CD4-positive, CD25-positive, alpha-beta regulatory T cell (primary cell): ENCODE measurements at places on chromosomes 1 and 21.

DNA sequence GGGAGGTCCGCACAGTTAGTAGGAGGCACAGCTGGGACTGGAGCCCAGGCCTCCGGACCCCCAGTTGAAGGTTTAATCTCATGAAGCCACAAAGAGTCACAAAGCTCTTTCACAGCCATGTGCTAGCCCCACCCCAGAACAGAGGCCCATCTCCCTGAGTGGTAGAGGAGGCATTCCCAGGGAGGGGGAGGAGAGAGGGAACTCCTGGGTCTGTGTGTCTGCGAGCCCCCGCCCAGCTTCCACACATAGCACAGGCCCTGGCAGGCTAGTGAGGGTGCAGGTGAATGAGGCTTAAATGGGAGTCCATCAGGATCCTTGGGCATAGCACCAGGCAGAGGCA lies 197.8 kb downstream of the MATN1 start:
- DNase-seq: no peak

GRCh38 chr1:23389837-23390321 lies 20.2 kb upstream of the ZNF436 start:
- no peak for DNase-seq

DNA sequence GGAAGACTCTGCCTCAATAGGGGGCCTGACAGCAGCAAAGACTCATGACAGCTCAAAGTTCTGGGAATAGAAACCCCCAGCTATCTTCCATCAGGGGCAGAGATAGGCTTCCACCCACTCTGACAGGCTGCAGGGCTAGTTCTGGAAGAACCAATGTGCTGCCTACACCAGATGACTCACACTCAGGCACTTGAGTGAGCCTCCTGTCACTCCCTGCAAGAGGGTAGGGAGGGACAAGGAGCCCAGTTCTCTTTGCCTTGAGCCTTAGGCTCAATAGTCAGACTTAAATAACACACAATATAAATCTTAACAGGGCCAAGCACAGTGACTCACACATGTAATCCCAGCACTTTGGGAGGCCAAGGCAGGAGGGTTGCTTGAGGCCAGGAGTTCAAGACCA lies 386.4 kb downstream of the HHAT start:
- no peak for DNase-seq

- DNase-seq: no peak
Observed at GRCh38 chr1:169472738-169473137, 13.0 kb downstream of the SLC19A2 start.

DNA sequence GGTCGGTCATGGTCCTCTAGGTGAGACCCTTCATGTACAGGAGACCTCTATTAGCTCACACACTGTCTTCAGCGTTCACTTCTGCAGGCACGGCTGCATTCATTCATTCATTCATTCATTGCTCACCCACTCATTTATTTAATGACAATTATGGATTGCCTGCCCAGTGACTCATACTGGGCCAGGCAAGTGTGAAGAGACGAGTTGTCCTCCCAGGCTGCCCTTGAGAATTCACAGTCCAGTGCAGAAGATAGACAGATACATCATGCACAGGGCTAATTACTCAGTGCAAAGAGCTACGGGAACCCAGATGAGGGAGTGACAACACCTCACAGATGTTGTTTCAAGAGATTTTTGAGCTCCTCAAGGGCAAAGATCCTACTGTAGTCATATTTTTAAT lies 248.4 kb downstream of the TNR start:
- DNase-seq: no peak

DNA sequence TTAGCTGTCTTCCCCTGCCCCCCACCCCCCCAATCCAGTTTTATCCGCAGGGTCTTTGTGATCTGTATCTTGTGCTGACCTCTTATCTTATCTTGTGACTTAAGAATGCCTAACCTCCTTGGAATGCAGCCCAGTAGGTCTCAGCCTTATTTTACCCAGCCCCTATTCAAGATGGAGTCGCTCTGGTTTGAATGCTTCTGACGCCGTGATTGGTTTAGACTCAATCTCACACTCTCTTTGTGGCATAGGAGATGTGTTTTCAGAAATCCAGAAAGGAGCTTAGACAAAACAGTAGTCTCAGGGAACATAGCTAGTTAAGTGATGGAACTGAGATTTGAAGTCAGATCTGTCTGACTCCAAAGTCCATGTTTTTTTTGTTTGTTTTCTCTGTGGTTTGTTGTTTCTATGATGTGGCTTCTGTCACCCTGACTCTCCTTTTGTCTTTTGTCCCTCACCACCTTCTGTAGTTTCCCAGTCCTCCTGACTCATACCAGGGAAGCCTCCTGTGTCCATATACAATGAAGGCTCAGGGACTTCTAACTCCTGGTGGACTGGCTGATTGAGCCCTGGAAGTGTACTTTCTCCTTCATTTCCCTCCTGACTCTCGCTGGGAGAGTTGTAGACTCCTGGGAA lies 18.1 kb upstream of the USP24 start:
- DNase-seq: no peak

- no peak for DNase-seq
Observed at GRCh38 chr1:22218618-22219250, 75.8 kb upstream of the WNT4 start.

- no peak for DNase-seq
Observed at GRCh38 chr1:113459279-113459678, 69.0 kb downstream of the MAGI3 start.
